NCI-H1417 (cell line): ENCODE measurements at places on chromosomes 2 and 18.
A peak's percentile ranks its signal among the peaks of the same experiment; 100 is the strongest.

- no peak for DNase-seq
These were observed 22.0 kb downstream of the GPC1 start for GRCh38 chr2:240457223-240458043.

DNA sequence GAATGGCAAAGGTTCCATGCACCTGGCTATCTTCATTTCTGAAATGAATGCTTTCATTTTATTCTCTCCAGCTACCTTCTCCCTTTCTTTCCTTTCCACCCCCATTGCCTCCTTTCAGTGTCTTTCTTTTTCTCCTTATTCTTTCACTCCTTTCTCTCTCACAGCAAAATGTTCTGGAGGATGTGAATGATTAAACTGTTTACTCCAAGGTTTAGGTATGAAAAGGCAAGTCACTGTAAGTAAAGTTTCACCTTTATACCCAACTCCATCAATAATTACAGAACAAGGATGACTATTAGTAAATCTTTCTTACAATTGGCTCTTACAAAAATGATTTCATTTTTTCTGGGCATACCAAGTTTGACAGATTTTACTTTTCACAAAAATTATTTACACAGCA is 4.3 kb downstream of the PAX8 start:
- no peak for DNase-seq

DNA sequence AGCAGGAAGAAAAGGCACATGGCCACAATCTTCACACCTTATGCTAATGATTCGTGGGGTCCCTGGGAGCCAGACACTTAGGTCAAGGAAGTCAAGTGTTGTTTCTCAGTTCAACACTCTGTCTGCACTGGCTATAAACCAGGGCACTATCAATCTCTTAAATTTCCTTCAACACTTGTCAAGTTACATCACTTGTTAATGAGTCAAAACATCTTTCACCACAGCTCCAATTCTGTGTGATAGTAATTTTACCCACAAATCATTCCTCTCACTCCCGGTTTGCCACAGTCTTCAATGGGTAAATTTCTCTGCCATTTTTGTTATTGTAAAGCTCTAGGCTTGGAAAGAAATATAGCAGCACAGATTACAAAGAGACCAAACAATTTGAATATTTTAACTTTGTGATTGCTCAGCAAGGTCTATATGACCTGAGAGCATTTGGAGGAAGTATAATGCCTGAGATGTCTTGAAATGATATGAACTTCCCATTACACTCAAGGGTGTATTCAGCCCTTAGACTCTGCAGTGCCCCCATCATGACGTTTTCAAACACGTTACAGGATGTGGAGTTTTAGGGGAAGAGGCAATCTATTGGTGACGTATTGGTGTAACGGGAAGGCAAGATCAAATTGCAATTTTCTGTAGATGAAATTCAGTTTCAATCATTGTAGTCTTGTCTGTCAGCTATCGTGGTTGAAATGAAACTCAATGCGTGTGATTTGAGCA is 78.7 kb downstream of the ICOS start:
- DNase-seq: no peak

DNA sequence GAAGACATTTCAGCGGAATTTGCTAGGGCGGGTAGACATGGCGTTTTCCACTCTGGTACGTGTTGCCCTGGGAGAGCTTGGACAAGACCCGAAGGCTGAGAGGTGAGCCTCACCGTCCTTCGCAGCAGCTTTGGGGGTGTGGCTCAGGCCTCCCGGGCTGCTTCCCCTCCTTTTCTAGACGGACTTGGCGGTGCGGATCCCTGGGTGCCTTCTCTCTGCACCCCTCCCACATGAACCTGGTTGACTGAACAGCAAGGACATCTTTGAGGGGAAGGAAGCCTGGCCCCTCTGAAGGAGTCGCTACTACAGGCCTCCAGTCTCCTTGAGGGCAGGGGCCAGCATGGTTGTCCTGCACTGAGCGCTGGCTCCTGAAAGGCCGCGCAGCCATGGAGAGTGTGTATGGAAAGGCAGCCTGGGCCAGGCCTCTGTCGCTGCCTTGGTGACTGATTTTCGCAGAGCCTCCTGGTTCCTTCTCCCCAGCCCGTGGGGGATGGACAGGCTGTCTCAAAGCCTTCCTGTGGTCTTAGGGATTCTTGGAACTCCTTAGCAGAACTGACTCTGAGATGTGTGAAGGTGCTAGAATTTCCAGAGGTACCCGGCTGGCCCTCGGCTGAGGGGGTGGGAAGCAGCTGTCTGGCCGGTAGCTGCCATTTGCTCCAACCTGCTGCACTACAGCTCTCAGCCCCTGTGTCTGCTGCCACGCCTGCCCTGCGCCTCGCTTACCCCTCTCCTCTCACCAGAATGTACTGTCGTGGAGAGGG is 9.9 kb downstream of the CNNM4 start:
- no peak for DNase-seq

GRCh38 chr18:27789406-27789805 is 387.5 kb downstream of the CDH2 start:
- DNase-seq: no peak

GRCh38 chr2:182181381-182181780 is 195.7 kb downstream of the PPP1R1C start:
- DNase-seq: no peak

DNA sequence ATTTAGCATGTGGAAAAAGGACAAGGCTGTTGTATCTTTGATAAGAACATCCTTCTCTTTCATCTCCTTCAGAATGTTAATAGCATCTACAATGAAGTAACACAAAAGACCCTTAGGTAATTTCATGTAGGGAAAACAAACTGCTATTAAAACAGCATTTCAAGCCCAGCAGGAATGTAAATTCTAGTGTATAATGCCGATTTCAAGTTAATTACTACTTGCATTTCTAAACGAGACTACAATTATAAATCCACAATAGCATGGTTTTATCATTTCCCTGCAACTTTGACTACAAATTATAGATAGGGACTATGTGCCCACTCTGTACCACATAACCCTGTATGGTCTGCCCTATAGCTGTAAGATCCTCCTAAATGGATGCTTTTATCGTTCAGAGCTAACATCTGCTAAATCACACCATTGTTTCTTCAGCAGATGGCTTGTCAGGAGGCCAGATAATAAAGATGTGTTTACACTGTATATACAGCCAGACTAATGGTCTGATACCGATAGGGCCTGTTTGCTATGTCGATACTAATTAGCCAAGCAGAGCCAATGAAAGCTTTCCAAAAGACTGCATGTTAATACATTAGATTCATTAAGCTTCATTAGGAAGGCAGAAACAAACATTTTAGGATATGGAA is 51.9 kb downstream of the LRPPRC start:
- DNase-seq: peak; percentile 96

- DNase-seq: no peak
These were observed 88.1 kb downstream of the VSNL1 start for GRCh38 chr2:17628349-17629261.

- DNase-seq: no peak
These were observed 266.6 kb downstream of the PDE11A start for GRCh38 chr2:177806025-177806424.

GRCh38 chr2:137677466-137677865 is 286.8 kb upstream of the HNMT start:
- DNase-seq: peak; percentile 17

- no peak for DNase-seq
These were observed 196.8 kb downstream of the GLI2 start for GRCh38 chr2:120932472-120932871.

DNA sequence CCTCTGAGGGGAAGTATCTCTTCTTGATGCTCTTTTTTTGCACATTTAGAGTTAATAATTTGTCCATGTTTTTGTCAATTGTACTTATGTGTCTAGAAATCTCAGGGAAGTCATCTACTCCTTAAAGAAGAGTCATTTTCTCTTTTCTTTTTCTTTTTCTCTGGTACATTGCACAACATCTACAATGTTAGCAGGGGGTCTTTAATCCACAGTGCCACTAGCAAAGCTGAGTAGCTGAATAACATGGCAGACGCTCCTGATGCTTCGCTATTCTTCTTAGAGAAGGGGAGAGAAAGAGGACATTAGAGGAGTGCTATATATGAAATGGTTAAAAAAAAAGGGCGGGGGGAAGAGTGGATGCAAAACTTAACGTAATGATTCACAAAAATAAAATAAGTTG is 399.6 kb upstream of the CWC22 start:
- DNase-seq: no peak

GRCh38 chr2:146366276-146366675 is 1478.6 kb upstream of the ACVR2A start:
- no peak for DNase-seq

GRCh38 chr2:16293398-16293797 is 353.0 kb downstream of the MYCN start:
- no peak for DNase-seq

- no peak for DNase-seq
These were observed 19.3 kb downstream of the GPR55 start for GRCh38 chr2:230905448-230906421.

GRCh38 chr2:161976917-161977316 is 97.1 kb downstream of the DPP4 start:
- DNase-seq: no peak

DNA sequence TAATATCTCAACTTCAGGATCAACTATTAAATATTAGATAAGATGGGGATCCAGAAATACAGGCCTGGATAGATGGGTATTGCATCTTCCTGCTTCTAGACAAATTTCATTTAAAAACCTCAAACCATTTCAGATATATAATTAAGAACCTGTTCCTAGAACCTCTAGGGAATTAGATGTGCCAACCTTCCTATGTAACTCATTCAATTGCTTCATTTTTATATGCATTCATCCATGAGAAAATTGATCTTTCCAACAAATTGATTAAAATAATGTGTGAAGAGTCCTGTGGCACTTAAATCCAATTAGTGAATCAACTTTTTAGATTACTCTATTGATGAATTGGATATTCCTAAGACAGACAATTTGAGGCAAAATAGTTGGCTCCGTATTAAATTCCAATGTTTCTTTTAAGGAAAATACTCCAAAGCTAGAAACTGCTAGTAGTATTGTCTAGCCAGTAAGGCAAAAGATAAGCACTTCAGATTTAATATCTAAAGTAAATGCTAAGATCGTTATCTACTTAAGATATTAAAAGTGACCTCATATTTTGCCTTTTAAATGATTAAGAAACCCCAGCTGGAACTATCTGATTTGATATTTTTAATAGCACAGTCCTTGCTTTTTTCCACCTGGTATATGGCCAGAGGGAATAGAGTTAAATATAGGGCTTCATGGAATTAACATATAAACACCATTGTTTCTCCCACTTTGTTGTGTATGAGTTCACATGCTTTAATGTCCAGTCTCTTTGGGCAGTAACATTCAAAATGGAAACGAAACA is 35.8 kb downstream of the DARS1 start:
- DNase-seq: no peak

DNA sequence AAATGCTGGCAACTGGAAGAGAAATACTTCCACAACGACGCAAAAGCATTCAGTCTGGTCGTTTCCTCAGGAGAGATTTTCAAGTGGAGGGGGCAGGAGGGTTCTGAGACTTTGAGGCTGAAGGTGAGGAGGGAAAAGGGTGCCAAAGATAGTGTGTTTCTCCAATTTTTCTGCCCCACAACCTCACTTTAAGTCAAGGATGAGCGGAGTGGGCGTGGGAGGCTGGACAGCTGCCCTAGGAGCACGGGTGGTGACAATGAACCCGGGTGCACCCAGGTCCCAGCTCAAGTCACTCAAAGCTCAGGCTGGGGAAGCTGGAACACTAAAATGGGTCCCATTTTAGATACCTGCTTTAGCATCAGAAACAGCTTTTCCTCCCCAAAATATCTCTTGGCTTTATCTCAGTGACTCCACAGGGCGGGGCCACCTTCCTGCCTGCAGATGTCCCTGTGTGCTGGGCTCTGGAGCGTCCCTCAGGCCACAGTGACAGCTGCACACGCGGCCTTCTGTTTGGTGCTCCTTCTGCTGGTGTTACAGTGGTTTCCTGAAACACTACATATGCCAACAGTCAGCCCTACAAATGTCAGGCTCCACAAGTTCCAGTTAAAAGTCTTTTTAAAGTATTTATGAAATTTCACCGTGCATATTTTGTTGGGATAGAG is 1.4 kb upstream of the MBP start:
- DNase-seq: peak; percentile 49

- no peak for DNase-seq
These were observed 177.0 kb downstream of the SEPTIN10 start for GRCh38 chr2:109436610-109437225.

DNA sequence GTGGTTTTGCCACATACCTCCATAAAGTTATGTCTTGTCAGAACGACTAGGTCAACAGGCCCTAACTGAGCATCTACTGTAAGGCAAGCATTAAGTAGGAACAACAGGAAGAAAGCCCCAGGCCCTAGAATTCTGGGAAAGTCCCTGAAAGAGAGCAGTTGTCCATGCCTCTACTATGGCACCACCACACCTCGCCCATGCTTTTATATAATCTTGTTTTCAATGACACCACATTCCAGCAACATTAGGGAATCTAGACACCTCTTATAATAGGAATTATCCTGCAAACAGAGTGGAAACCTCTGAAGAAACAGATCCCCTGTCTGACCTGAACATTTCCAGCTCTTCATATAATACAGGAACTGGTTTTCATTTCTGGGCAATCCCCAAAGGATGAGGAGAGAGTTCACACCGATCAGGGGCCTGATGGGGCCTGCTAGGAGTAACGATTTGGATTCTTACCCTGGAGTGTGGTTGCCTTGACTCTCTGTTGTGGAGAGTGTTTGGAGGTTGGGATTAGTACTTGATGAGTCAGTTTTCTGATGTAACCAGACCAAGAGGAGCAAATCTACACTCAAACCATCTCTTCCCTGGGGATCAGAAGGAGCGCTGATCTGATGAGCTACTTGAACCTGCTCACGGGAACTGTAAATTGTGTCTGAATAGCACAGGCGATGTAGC is 31.9 kb upstream of the CEP68 start:
- no peak for DNase-seq

- no peak for DNase-seq
These were observed 47.1 kb downstream of the NEDD4L start for GRCh38 chr18:58091099-58091611.

- no peak for DNase-seq
These were observed 4.6 kb downstream of the PROC start for GRCh38 chr2:127422559-127423477.

DNA sequence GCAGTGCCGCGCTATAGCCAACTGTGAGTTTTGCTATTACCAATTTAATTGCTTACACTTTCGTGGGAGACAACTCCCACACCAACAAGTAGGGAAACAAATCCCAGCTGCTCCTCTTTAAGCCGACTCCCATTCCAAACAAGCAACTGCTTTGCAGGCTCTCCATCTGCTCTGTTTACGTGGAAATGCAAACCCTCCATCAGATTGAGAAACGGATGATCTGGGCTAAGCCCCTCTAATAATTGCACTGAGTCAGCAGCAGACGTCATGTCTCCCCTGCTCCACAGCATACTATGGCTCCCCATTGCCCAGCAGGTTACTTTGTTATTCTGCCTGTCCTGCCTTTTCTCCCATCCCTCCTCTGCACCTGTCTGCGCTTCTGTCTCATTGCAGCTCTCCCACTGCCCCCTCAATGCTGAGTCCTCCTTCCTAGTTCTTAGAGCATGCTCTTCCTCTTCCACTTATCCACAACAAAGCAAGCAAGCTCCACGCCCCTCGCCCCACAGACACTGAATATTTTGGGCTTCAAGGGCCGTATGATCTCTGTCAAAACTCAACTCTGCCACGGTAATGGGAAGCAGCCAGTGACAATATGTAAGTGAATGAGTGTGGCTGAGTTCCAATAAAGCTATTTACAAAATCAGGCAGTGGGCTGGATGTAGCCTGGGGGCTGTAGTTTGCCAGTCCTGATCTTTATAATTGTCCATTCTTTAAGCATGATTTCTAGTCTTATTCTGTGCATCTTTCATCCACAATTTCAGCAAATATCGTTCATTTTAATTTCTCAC is 39.5 kb upstream of the ARL4C start:
- peak; percentile 23 for DNase-seq
